ENCODE measurements at places on chromosomes 2 and 18.

DNA sequence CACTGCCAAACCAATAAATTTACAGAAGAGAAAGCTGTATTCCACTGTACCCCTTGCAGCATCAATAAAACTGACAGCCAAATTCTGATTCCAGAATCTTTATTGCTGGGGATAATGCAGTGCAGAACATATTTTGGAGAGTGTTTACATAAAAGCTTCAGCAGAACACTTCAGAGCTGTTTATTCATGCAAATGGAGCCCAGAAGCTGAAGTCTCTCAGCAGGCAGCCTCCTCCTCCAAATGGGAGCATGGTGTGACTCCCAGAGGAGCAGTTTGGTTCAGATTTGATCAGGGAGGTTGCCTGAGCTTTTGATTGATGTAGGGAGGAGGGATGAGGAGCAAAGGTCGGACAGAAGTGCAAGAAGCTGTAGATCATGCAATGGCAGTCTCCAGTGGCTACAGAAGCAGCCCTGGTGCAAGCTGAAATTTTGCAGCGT is 22.4 kb downstream of the LHCGR start:
- no peak for DNase-seq

DNA sequence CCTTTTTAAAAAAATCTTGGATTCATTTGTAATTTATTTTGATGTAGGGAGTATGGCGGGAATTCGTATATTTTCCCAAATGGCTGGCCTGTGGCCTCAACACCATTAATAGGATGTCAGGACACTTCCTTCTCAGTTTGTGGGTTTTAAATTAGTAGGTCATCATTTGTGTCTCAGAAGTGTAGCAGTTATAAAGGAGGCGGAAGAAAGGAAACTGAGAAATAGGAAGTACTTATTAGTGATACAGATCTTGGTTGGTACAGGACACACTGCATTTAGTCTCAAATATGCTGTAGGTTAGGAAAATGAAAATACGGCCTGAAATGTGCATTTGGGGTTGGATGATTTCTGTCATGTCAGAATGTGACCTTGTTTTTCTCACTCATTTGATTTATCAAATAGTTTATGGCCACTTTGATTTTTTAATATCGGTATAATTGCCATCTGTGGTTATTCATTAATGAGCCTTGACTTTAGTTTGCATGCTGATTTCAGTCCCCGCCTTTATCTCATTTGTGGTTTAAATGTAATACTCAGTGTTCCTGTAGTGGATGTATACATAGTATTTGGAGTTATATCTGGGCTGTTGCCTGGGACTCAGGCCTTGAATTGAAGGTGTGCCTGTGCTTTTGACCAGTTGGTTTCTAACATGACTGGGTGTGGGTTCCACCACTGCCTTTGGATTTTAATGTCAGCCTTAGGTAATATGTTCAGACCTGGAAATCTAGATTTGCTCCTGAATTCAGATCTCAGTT is 31.4 kb downstream of the ZCCHC2 start:
- no peak for DNase-seq

GRCh38 chr2:157196956-157197355 is 60.5 kb upstream of the GALNT5 start:
- no peak for DNase-seq

- DNase-seq: no peak
These were observed 215.6 kb upstream of the NABP1 start for GRCh38 chr2:191462370-191462769.

DNA sequence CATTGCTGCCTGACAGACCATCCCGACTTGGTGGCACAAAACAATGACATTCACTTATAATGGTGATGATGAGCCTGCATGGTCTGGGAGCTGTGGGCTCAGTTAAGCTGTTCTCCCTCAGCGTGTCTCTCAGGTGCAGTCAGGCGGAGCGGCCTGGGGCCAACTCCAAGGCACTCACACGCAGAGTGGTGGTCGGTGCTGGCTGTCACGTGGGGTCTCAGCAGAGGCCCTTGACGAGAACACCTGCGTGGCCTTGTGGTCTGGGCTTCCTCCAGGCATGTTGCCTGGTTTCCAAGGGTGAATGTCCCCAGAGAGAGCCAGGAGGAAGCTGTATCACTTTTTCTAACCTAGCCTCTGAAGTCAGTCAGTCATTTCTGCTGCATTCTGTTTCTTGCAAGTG is 29.8 kb downstream of the ARMC9 start:
- no peak for DNase-seq

DNA sequence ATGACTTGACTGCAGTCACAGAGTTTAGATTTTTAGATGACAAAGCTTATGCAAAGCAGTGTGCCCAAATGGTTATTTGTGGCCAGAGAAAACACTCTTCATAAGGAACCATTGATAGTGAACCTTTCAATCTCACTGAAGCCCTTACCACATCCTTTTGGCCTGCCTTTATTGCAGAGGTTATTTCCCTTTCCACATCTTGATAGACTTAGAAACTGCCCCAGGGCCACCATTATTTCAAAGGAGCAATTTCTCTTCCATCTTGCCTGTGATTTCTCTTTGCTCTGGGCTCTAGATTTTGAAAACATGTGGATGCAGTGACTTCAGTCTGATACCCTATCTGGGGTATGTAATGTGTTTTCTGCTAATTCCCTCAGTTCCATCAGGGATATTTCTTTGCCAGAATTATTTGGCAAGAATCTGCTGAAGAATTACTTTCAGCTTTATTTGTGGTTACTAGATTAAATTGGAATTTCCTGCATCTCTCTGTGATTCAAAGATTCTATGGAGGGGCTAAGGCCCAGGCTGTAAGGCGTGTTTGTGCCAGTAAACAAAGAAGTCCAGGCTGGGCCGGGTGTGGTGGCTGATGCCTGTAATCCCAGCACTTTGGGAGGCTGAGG is 51.0 kb downstream of the MOGAT1 start:
- DNase-seq: no peak

DNA sequence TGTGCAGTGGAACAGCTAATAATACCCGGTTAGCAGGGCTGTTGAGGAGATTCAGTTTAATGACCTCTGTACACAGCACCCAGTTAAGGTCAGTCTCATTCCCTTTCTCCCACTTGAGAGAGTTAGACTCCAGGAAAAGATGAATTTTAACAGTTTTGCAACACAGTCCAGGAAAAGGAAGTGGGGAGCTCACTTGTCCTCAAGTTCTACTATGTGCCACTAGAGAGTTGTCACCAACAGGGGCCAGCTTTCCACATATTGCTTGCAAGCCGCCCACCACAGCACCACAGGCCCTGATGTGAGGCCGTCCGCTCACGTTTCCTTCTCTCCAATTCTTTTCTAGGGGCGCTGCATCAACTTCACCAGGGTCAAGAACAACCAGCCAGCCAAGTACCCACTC is 142.1 kb downstream of the GFPT1 start:
- no peak for DNase-seq

GRCh38 chr2:1011006-1011405 is 60.4 kb downstream of the SNTG2 start:
- no peak for DNase-seq

DNA sequence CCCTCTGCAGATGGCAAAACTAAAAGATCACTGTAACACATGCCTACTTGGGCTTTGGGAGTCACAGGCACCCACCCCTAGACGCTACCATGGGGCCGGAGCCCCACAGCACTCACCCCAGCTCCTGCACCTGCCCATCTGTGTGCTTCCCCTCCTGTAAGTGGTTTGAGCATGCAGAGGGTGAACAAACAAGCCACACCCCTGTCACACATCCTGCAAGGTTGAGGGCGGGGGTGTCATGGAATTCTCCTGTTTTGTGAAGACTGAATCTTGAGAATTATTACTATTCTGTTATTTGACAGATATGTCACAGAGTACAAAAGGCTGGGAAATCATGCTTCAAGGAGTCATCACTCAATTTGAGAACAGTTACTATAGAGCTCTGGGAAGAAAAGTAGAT is 60.9 kb downstream of the RFTN2 start:
- no peak for DNase-seq

- no peak for DNase-seq
These were observed 18.4 kb downstream of the UPP2 start for GRCh38 chr2:158120102-158120501.

GRCh38 chr2:241315093-241315878 is at the start of gene HDLBP:
TSS of gene HDLBP (minus strand) at chr2:241315672. CDS start at chr2:241266869, 48,803 bp downstream.
- peak; percentile 100 for DNase-seq

- no peak for DNase-seq
These were observed 262.0 kb upstream of the PIK3C3 start for GRCh38 chr18:41693008-41693407.

DNA sequence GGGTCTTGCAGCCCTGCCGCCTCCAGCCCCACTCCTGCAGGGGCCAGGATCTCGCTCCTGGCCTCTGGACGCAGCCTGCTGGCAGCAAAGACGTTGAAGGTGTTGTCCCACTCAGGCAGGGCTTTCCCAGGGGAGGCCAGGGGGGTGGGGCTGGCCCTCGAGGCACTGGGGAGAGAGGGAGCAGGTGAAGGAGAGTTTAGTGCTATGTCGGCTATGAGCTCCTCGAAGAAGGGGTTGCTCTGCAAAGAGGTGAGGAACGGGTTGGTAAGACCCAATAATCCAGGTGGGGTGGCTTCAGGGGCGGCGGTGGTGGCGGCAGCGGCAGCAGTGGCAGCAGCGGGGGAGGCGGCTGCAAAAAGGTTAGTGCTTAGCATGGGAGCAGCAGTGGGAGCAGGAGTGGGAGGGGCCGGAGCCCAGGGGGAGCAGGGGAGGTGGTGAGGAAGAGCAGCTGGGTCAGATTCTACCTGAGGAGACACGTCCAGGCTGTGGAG is 9.7 kb upstream of the SFXN5 start:
- DNase-seq: no peak

GRCh38 chr2:159916511-159916910 is 118.5 kb upstream of the CD302 start:
- no peak for DNase-seq

DNA sequence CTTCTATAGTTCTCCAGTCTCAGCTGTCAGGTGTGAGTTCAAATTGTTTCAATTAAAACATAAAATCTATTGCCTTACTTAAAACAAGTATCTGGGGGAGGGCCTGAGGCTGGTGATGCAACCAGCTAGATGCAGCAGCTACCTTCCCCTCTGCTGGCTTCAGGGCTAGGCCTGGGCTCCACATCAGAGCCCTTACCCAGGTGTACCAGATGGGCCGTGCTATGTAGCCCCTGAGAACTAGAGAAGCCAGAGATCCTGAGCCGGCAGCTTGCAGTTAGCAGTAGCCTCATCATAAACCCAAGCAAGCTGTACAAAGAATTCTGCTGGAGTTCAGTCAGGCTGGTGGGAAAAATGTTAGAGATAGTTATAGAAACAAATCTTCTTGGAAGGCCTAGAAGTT is 97.7 kb upstream of the ACAA2 start:
- no peak for DNase-seq

DNA sequence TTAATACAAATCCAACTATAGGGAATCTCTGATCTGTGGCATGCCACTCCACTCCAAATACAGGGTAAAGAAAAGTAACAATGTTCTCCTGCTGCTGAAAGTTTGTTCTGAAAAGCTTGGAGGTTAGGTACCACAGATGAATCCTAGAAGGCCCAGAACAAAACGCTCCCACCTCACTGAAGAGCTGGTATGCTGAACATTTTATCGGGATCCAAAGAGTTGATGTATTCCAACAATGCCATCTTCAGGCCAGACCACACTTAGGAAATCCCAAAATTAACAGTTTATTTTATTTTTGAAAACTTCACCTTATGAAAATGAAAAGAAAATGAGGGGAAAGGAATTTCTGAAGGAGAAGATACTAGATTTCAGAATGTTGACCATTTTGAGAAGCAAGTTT is 145.1 kb upstream of the CDH19 start:
- DNase-seq: no peak

- no peak for DNase-seq
These were observed 220.4 kb upstream of the PKDCC start for GRCh38 chr2:41827354-41827971.

GRCh38 chr2:209988010-209988409 is 14.4 kb upstream of the RPE start:
- DNase-seq: no peak

GRCh38 chr2:17101091-17101490 is 417.1 kb downstream of the RAD51AP2 start:
- DNase-seq: no peak

- no peak for DNase-seq
These were observed 126.7 kb downstream of the ARHGAP15 start for GRCh38 chr2:143255899-143256298.

GRCh38 chr2:47009253-47009767 is 93.7 kb upstream of the MCFD2 start:
- no peak for DNase-seq

GRCh38 chr2:121037480-121037879 is 247.5 kb downstream of the TFCP2L1 start:
- no peak for DNase-seq

DNA sequence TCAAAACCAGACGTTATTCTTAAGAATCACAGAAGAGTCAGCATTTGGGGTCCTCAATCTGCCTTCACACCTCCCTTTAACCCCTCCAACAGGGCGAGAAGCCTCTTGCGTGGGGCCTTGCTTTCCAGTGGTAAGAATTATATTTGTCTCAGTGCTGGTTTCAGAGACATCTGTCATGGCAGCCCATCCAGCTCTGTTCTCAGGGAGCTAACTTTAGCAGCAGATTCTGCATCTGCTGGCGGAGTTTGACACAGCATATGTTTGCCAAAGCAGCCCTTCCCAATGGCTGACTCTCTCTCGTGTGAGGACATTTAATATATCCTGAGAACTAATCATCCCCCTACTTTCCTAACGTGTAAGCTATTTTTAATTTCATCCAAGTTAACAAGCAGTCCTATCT is 91.5 kb upstream of the BCL11A start:
- no peak for DNase-seq

DNA sequence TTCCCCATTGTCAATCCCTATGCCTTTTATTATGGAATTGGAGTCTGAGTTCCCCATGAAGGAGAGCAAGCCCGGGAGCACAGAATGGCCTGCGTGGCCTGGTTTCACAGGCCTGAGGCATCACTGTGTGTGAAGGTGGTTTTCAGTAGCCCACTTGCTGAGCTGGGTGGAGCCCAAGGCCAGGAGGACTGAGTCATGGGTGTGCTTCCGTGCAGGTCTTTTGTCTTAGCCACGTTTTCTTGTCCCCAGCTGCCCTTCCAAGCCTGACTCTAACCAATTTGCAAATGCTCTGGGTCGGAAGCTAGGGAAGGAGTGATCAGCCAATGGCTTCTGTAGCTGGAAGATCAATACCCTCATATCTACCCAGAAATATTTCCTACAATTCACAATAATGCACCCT is 119.2 kb downstream of the MAPK4 start:
- DNase-seq: no peak

GRCh38 chr2:119156105-119156890 is 2.3 kb downstream of the C1QL2 start:
- no peak for DNase-seq

Data from stimulated activated CD4-positive, alpha-beta T cell treated with anti-CD3 and anti-CD28 coated beads, Interleukin-2, amount 100 ng/mL, for 48 hours (primary cell).